ENCODE measurements at places on chromosomes 12 and 14.

DNA sequence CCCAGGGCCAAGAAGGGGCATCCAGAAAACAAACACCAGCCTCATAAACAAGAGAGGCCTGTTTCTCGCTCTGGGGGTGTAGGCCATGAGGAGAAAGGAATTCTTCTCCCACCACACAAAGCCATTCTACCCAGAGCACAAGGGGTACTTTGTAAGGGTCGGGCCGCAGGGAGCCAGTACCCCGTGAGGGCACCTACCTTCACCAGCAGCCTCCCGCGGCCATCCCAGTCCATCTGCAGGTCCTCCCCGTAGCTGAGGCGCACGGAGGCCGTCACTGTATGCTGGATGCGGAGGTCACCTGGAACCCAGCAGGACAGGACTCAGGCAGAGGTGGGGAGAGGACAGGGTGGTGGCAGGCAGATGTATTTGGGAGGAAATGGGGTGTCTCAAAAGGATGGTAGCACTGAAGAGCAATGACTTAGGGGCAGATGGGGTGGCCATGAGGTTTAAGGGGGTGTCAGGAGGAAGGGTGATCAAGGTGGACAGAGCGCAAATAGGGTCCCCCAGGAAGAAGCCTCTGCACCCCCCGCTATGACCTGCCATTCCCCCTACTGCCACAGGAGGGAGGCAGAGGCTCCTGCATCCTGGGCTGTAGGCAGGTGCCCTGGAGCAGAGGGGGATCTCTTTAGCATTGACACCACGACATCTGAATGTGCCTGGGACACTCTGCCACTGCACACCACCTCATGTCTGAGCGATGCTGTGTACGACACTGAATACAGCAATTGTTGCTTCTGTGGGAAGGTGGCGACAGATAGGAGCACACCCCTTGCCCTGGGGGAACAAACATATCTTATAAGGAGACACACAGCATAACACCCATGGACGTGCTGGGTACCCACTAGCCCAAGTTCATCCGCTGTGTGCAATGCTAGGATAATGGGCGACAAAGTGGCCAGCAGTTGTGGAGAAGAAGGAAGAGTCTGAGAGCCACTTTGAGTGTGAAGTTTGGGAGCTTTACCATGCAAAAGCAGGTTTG, 61.4 kb downstream of the VWF start:
- DNase-seq = no peak

GRCh38 chr14:104362761-104363605, 216.6 kb upstream of the C14orf180 start:
- no peak for DNase-seq

GRCh38 chr12:93351726-93352125, 26.0 kb upstream of the NUDT4 start:
- DNase-seq = no peak

DNA sequence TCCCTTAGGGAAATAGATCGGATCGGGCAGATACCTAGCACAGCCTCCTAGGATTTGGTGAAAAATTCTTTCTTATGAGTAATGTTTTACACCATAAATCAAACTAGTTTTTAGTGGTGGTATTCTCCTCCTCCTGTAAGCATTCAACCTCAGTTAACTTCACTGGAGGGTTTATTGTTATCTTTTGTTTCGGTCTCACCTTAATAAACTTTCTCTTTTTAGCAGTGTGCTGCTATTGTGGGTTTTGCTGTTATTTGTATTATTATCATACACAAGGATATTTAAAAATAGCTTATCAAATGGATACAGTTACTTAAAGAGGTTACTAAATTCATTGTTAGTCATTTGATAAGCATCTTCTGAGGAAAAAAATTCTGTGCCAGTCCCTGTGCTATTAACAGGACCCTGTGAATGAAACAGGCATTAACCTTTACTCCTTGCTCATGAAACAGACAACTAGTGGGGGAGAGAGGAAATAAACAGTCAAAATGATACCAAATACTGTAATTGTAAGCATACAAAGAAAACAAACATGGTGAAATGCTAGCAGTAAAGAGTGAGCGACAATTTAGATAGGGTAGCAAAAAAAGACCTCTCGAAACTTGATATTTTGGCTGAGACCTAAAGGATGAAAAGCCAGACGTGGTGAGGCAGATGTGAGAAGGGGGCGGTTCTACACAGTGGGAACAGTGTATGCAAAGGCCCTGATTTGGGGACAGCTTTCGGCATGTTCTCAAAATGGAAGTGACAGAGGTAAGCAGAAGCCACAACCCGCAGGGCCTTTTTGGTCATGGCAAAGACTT, 178.7 kb upstream of the SOX5 start:
- no peak for DNase-seq

GRCh38 chr14:61701946-61702345, 6.6 kb downstream of the HIF1A start:
- no peak for DNase-seq

GRCh38 chr12:64876388-64877071, 52.1 kb downstream of the TBC1D30 start:
- DNase-seq = no peak

DNA sequence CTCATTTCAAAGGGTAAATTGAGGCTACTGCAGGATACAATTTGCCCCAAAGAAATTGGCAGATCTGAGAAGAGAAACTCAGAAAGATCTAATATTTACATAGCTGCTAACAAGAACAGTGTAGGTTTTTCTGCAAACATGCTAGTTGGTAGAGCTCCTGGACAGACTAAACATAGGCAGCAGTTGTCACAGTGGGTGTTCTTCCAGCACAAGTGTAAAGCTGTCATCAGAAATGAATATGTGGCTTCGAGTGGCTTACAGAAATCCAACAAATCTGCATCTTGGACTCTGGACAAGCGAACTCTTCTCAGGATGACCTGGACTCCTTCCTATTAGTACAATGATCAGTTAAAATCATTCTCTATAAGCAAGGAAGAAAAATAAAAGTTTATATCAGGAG, 5.9 kb downstream of the CBX5 start:
- DNase-seq = no peak

- DNase-seq = no peak
Observed at GRCh38 chr12:92129609-92130008, 16.0 kb downstream of the BTG1 start.

GRCh38 chr12:71694099-71694820, 8.4 kb downstream of the TMEM19 start:
- DNase-seq = no peak

GRCh38 chr12:66963901-66964300, 285.0 kb upstream of the GRIP1 start:
- DNase-seq = no peak

DNA sequence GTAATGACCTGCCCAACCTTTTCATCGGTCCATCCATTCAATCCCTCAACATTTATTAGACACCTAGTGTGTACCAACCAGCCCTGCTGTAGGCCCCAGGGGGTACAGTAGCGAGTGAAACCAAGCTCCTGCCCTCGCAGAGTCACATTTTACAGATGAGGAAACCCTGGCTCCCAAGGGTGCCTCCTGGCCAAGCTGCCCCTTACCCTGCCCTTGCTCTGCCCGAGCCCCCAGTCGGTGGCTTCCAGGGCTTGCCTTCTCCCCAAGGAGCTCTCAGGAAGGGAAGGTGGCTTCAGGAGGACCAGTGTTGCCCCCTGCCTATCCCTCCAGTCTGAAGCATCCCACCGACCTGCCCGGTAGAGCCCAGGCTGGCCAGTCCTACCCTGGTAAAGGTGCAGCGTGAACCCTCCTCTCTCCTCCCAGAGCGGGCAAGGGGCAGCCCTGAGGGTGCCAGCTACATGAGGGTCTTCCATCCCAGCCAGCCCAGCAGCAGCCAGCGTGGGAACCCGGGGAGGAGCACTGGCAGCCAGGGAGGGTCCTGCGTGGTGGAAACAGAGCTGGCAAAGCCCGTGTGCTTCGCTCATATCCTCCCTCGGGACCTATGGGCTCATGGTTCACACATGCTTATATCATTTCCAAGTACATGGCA, 670 bp upstream of the BEGAIN start:
- no peak for DNase-seq

DNA sequence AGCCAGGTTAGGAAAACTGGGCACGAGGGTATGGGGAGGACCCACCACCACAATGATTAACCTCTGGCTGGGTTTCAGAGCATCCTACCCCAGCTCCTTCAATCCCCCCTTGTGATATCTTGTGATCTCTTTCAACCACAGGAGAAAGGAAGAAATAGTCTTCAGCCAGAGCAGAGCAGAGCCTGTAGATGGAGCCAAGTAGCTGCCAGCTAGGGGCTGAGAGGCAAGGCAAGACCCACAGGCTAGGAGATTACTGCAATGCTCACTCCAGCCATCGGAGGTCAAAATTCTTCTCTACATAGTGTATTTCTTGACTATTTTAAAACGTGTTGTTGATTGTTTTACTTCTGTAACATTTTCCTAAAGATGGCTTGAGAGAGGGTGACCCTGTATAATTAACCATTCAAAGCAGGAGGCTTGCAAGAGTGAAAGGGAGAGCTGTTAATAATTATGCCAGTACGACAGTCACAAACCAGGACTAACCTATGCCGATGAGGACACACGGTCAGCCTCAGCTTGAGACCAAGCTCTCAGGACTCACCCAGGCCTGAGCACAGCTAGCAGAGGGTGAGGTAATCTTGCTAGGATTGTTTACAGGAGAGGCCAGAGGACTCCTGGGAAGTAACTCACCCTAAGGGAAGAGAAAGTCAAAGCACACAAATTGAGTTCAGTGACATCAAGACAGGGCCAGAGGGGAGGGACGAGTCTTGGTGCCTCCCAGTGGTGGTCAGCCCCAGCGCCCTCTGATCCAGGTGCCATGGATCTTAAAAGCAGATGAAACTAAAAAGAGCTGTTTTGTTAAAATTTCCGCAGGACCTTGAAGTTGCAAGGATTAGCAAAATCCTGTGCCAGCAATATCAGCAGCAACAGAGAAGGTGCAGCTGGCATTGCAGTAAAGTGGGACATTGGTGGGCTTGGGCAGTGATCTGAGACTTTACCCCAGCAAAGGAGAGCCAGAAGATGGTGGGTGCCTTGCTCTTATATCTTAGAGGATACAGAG, 29.8 kb upstream of the CDKN3 start:
- DNase-seq = no peak

DNA sequence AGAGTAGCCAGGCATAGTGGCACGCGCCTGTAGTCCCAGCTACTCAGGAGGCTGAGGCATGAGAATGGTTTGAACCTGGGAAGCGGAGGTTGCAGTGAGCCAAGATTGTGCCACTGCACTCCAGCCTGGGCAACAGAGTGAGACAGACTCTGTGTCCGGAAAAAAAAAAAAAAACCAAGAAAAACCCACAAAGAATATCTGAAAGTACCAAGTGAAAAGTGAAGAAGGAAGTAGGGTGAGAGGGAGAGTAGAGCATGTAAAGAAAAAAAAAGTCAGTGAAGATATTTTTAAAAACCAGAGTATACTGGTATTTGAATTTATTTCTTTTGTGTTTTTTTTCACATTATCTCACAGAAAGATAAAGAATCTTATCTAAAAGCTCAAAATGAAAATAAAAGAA, 43.3 kb upstream of the ISM2 start:
- no peak for DNase-seq

GRCh38 chr12:52552055-52552454, 890 bp downstream of the KRT71 start:
- no peak for DNase-seq

DNA sequence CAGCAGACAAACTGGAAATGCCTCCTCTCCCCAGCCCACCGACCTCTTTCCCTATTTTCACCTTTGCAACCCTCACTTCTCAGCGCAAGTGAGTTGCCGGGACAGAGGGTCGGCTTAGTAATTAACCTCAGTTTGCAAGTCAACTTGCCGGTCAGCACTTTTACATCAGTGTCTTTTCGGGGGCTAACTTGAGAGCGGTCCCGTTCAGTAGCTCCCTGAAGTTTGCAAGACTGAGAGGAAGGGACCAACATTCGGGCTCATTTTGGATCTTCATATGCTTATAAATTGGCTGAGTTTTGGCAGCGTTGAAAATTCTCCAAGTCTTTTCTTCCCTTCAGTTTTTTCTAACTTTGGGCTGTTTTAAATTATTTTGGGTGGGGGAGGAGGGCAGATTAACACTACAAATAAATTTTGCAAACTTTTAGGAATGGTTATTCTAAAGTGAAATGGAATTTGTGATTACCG, 846 bp downstream of the BRMS1L start:
- DNase-seq = no peak

GRCh38 chr12:6375269-6376078, at the start of gene SCNN1A:
Gene SCNN1A (minus strand): TSS chr12:6375563. CDS start chr12:6374783, 780 bp downstream.
- DNase-seq = no peak

- no peak for DNase-seq
Observed at GRCh38 chr14:32259368-32260013, 56.4 kb upstream of the RNU6-8 start.

- DNase-seq = no peak
Observed at GRCh38 chr14:99159341-99160340, 112.4 kb downstream of the BCL11B start.

GRCh38 chr12:68919581-68920239, 13.3 kb downstream of the CPM start:
- DNase-seq = no peak

DNA sequence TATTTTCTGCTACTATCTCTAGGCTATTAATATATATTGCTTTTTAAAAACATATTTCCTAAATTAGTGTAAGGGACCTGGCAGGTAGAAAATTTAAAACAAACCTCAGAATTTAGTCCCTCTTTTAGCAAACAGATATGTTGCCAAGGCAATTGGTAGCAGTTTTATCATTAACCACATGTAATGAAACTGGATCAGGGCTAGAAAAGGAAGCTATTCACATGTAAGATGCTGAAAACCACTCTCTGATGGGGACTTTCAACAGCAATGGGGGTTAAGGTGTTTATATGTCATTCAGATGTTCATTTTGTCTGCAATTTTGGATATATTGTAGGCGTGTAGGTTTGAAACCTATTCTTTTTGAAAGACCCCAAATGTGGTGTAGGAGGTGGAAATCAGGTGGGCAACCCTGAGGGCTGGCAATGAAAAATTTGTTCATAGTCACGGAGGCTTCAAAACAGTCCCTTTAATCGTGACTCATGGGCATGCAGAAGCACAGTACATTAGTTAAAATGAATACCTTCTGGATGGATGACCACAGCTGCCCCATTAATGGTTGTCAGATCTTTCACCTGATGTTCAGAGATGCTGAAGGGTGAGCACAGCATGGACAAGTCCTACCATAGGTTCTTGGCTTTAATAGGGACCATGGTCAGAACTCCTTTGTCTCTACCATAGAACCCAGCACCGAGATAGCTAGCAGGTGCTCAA, 5.9 kb upstream of the PKP2 start:
- DNase-seq = no peak
